GM13977 (cell line): ENCODE measurements at places on chromosomes 3 and 15.
A peak's percentile ranks its signal among the peaks of the same experiment; 100 is the strongest.

- no peak for DNase-seq
Observed at GRCh38 chr3:150242220-150242936, 165.7 kb upstream of the TSC22D2 start.

GRCh38 chr3:178584722-178585380 lies 48.6 kb downstream of the KCNMB2 start:
- DNase-seq, result no peak

DNA sequence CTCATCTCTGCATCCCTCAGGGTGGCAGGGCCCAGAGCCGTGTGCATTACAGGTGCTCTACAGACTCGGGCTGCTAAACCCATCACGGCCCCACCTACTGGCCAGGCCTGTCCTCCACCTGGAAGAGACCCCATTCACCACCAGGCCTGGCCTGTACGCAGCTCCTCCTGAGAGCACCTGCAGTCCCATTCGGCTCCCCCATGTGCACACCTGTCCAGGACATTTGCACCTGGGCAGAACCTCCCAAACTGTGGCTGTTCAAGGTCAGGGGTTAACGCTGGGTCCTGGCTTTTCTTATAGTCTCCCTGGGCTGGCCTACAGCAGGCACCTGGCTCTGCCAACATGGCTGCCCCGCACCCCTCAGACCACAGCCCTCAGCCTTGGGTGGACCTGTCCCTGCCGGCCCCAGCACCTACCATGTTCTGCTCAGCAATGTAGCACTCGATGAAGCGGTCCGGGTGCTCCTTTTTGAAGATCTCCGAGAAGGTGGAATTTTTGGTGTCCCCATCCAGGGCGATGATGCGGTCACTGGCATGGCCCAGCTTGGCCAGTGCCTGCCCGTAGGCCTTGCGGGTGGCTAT lies 25.7 kb downstream of the TKT start:
- no peak for DNase-seq

DNA sequence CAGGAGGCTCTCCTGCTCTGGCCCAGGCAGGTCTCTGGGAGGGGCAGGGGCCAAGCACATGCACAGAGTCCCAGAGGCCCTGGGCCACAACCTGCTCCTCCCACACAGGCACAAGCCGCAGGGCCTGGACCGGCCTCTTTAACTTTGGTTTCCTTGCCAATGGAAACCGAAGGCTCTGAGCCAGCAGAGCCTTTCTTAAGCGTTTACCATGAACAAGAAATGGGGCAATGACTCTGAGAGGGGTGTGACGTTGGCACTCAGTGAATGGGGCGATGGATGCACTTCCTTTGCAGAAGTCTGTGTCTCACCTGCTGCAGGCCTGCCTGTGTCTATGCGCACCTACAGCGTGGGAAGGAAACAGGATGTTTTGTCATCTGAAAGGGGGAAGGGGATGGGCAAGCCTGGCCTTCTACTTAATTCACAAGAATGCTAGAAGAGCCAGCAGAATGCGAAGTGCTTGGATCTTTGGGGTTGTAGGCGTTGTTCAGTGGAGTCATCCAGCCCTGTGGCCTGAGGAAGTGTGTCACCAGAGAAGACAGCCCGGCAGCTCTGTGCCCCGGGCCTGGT lies 41.8 kb downstream of the IFT122 start:
- no peak for DNase-seq

GRCh38 chr3:143163562-143164100 lies 44.1 kb downstream of the CHST2 start:
- no peak for DNase-seq

- no peak for DNase-seq
Observed at GRCh38 chr3:123084738-123085237, 18.0 kb downstream of the PDIA5 start.

GRCh38 chr3:18111796-18112232 lies 313.3 kb downstream of the SATB1 start:
- DNase-seq, result peak; percentile 19

- no peak for DNase-seq
Observed at GRCh38 chr3:2915826-2916225, 194.3 kb downstream of the IL5RA start.

- peak; percentile 26 for DNase-seq
Observed at GRCh38 chr3:32371461-32372212, 20.0 kb upstream of the CMTM7 start.

DNA sequence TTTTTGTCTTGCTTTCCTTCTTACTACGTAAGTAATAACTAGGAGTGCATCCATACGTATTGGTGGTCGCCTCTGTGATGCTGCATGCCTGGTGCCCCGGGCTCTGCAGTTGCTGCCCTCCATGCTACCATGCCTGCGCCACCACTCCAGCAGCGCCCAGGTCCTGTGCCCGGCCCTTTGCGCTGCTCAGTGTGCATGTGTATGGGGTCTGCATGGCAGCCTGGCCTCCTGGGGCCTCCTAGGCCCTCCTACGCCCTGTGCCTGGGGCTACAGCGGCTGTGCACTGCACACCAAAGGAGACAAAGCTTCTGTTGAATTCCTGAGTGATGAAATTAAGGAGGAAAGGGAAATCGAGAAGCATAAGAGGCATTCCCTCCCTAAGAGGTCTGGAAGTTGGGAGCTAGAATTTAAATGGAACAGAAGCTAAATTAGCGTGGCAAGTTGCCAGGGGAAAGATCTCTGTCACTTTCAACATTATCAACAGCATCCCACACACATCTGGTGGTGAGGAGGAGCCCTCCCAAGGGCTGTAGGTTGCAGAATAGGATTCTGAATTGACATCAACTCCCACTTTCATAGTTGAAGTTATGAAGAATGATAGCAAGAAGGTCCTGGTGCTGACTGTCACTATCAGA lies 275.0 kb upstream of the CHRM5 start:
- DNase-seq, result no peak

DNA sequence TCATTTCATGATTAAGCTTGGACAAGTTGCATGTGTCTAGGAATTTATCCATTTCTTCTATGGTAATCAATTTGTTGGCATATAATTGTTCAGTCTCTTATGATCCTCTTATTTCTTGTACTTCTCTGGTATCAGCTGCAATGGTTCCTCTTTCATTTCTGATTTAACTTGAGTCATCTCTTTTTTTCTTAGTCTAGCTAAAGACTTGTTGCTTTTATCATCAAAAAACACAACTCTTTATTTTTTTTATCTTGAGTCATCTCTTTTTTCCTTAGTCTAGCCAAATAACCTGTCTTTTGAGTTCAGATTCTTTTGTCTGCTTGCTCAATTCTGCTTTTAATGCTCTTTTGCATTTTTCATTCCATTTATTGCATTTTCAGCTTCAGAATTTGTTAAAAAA lies 37.3 kb downstream of the UBE3A start:
- DNase-seq, result no peak

- DNase-seq, result no peak
Observed at GRCh38 chr3:164737174-164737573, 341.1 kb downstream of the SI start.

GRCh38 chr15:73190189-73190601 lies 137.9 kb downstream of the NEO1 start:
- DNase-seq, result no peak

- no peak for DNase-seq
Observed at GRCh38 chr3:190733591-190734146, 128.8 kb downstream of the GMNC start.

- DNase-seq, result no peak
Observed at GRCh38 chr15:69317392-69317841, 18.7 kb downstream of the PAQR5 start.

GRCh38 chr3:30855400-30856292 lies 38.8 kb downstream of the GADL1 start:
- no peak for DNase-seq

- no peak for DNase-seq
Observed at GRCh38 chr3:99920481-99921376, 103.1 kb downstream of the CMSS1 start.

DNA sequence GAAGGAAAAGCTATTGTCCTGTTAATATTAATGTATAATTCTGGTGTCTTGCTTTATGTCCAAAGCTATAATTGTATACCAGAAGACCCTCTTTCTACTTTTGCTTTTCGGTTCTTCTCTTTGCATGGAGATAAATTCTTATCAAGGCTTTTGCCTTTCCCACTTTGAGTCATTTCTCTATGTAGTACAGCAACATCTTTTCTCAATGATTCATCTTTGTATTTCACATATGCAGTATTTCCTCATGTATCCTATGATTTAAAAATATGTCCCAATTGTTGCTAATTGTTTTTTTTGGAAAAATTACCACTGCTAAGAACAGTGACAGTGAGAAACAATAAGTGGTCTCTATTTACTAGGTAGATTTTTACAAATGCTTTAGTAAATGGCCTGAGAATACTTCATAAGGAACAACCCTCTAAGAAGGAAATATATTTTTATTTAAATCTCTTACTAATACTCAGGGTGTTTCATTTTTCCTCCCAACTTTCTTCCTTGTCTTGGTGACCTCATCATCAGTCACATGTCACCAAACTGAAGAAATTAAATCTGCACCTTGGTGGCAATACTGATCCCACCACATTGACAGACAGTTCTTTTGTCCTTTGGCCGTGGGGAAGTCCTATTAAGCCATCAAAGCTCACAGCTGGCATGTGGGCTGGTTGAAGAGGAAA lies 290.6 kb downstream of the SATB1 start:
- DNase-seq, result no peak

GRCh38 chr3:22450786-22451400 lies 699.9 kb upstream of the ZNF385D start:
- no peak for DNase-seq

DNA sequence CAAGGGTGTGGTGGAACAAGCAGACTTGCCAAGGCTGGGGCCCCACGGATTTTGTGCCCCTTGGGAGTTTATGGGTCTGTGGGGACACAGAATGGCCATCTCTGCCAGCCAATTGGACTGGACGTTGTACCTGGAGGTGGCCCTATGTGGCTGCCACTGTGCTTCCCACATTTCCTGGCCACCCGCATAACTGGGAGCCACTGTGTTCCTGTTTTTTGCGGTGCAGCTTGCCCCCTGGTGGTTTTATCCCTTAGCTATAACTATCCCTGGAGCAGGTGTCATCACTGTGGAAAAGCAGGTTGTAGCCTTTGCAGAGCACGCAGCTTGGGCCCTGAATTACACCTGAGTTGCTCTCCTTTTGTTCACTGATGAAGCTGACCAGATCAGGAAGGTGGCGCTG lies 306.3 kb downstream of the ZPLD1 start:
- no peak for DNase-seq

DNA sequence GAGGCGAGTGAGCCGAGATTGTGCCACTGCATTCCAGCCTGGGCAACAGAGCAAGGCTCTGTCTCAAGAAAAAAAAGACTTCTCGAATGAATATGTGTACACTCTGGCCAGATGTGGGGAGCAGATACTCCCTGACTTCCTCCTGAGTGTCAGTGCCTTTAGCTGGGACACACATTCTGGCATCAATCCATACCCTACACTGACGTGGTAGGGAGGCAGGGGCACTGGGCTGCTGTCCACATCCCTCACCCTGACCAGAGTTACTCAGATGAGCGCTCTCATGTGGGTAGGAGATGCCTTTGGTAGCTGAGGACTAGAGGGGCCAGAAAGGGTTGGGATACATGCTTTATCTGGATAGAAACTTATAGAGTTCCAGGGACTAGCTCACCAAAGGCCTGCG lies 15.6 kb downstream of the LIMD1 start:
- DNase-seq, result no peak

DNA sequence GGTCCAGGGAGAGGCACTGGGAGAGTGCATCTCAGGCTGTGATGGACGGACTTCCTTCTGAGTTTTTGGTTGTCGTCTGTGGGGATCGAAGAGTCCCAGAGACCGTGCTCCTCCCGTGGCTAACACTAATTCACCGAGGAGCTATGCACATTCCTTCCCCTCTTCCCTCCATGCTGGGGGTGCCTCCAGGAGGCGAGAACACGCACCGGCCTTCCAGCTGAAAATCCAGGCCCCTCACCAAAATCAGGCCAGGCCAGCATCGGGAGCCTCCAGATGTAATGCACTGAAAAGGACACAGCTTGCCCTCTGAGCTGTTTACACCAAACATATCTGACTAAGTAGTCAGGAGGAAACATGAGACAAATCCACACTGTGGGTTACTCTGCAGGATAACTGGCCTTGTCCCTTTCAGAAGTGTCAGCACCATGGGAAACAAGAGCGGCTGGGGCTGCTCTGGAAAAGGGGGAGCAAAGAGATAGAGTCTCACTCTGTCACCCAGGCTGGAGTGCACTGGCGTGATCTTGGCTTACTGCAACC lies 5.5 kb downstream of the RNU5B-1 start:
- DNase-seq, result no peak

- DNase-seq, result no peak
Observed at GRCh38 chr15:92677999-92678398, 22.4 kb upstream of the FAM174B start.

GRCh38 chr15:45376300-45376928 lies 1.9 kb downstream of the GATM start:
- no peak for DNase-seq

- DNase-seq, result no peak
Observed at GRCh38 chr3:14352002-14352627, 50.3 kb upstream of the SLC6A6 start.

- no peak for DNase-seq
Observed at GRCh38 chr3:168878655-168879054, 782.9 kb upstream of the GOLIM4 start.

DNA sequence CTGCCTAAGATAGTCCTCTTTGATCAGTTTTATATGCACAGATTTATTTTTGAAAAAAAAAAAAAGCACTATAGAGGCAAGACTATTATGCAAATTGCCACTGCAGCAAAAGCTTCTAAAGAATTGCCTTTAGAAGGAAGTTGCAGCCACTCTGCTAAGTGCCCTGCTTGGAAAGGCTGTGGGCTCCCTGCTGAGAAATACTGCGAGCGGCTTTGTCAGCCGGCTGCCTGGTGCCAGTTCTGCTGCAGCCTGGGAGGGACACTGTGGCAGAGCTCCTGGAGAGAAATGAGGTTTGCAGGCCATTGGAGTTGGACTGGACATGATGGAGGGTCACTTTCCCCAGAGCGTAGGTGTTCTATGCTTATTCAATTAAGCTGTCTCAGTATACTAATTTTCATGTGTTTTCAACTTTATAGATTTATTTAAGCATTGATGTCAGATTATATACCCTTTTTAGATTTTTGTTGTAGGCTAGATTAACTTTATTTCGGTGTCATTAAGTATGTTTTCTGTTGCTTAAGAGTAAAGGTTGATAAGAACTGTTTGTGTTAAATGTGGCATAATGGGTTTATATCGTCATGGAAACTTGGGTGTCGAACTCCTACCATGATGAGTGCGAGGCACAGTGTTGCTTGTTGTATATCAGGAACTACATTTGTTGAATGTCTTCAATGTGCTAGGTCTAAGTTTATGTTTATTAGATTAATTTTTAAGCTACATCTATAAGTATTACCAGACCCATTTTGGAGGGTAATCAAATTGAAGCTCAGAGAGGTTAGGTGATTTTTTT lies 6.6 kb downstream of the MAP2K5 start:
- DNase-seq, result no peak

GRCh38 chr3:182809531-182809930 lies 16.2 kb downstream of the ATP11B start:
- DNase-seq, result no peak
